Suppressor macrophage treated with lipopolysaccharide for 4 hours (primary cell): ENCODE measurements at places on chromosomes 2 and 18.

- DNase-seq: no peak
Observed at GRCh38 chr2:207038299-207038698, 99.0 kb downstream of the CPO start.

DNA sequence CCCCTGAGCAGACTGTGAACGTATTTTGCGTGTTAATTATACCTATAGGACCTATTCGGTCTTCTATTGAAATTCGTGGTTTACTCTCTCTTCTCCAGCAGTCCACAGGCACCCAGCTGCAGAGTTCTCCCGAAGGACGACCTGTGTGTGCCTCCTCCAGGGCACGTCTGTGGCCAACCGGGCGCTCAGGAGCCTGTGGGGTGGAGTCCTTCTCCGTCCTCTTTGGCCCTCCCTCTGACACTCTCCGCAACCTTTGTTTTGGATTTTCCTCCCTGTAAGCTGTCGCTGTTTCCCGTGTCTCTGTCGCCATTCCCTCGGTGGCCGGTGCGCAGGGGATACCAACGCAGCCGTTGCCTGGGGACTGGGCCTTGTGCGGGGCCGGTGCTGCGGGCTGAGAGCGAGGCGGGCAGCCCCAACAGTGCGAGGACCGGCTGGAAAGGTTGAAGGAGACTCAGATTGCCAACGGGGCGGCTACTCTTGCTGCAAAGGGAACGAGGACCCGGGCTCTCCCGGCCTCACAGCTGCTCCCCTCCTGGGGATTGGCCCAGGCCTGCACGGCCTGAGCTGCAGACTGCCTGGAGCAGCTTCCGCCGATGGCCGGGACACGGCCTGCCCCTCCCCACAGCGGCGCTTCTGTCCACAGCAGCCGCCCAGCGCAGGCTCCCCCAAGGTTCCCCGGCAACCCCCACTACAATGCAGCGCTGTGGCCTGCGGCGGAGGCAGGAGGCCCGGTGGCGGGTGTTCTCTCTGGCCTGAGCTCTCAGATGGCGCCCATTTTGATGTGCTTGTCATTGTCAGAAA, 221.0 kb downstream of the MTX2 start:
- DNase-seq: no peak

DNA sequence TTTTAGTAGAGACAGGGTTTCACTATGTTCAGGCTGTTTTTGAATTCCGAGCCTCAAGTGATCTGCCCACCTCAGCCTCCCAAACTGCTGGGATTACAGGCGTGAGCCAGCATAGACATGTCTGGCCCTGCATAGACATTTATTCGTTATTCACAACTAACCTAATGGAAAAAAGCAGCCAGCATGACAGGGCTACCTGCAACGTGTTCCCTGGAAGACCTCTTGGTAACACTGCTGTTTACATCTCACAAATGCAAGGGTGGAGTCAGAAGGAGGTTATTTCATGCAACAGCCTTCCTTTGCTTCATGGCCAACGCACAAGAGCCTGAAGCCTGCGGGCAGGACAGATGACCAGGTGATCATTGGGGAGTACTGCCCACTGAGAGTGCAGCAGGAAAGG, 9.2 kb downstream of the SERPINE2 start:
- DNase-seq: no peak

DNA sequence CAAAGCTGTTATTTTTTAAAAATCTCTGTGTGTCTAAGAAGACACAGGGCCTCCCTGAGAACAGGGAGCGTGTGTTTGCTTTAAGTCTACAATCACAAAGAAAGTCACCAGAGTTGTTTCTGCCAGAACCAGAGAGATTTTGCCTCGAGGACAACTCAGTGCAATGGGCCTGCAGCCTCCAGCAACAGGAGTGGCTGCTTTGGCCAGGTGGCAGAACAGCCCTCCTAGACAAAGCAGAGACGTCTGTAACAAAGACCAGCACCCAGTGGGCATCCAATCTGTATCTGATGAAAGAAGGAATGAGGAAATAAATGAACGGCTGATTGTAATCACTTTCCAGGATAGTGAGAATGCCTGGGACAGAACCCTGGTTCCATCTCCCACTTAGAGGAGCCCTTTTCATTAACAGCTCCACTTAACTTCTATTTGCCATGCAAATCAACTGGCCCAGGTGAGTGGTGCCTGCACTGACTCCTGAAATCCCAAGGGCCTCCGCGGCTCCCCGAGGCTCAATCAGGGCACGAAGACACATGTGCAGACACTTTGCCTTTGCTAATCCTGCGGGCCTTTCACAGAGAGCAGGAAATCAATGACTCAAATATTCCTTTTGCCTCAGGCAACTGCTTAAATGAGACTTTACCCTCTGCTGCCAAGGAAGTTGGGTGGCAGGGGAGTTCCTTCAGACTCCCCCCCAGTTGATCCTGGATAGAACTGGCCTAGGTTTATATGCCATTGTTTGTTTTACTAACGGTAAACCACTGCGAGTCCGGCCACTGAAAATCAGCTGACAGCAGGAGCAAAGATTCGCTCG, 146.5 kb downstream of the CABLES1 start:
- DNase-seq: no peak

DNA sequence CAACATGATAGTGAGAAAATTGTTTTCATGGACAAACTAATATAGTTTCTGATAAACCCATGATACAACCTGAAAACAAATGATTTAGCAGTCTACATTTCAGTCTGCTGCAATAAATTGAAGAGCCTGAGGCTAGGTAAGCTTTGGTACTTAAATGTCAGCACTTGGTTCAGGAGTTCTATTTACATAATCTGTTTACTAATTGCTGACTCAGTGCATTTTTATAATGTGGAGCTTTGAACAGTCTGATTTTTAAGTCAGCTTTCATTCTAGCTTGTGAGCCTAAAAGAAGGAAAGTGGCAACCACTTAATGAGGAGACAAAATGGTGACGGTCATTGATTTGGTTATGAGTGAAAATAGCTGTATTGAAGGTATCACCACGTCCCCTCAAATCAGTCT, 488.6 kb downstream of the CPS1 start:
- no peak for DNase-seq

DNA sequence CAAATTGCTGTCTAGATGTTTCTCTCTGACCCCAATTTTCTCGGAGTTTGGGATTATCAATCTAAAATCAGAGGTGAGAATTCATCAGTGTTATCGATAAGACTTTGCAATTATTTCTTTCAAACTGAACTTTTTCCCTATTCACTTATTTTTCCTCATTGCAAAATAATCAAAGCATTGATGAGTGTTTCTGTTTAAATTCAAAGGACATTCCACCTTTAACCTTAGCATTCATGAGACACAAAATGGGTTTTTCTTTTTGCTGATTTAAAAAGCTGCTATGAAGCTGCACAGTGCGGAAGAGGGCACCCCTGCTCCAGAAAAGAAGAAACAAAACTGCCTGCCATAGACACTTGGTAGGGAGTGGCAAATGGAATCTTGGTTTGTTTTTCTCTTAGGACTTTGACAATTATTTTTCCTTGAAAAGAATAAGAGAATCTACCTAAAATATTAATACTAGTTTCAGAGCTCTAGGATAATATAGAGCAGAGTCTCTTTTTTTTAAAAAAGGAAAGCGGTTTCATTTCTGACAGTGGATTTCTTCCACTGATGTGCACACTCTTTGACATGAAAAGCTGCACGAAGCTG, 203.4 kb downstream of the TGIF1 start:
- DNase-seq: peak; percentile 43

GRCh38 chr2:1033069-1033468, 82.4 kb downstream of the SNTG2 start:
- DNase-seq: no peak

DNA sequence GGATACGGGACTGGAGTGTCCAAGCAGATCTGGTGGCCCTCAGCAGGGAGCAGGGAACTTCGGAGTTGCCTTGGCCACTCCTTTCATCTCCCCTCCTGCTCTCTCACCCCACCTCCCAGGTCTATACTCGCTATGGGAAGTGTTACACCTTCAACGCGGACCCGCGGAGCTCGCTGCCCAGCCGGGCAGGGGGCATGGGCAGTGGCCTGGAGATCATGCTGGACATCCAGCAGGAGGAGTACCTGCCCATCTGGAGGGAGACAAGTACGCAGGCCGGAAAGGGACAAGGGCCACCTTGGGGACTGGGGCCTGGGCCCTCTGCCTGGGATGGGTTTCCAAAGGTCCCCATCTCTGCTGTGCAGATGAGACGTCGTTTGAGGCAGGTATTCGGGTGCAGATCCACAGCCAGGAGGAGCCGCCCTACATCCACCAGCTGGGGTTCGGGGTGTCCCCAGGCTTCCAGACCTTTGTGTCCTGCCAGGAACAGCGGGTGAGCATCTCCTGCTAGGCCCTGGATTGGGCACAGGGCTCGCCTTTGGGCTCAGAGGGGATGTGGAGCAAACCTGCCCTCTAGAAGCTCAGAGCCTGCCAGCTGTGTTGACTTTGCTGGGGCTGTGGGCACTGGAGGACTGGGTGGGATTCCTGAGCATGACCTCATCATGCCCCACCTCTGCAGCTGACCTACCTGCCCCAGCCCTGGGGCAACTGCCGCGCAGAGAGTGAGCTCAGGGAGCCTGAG, 11.8 kb downstream of the CHPF start:
- DNase-seq: no peak

DNA sequence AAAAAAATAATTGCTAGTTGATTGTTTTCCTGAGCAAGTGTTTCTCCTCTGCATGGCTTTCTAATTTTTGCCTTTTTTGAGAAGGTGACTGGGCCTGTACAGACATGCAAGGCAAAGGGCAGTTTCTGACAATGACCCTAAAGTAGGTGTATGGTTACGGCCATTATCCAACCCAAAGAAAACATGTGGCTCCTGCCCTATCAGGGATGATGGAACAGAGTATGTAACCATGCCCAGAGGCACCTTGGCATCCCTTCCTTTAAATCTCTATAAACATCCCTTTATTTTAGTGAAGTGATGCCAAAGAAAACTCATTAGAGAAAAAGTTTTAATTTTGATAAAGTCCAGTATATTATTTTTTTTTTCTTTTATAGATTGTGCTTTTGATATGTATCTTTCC, 217.5 kb downstream of the LPIN1 start:
- DNase-seq: no peak
